ENCODE measurements at places on chromosomes 7 and 10. TPM values are rescaled to one million over a fixed set of nuclear protein-coding genes. Genes with fewer than 3 reads are reported as not detected.

DNA sequence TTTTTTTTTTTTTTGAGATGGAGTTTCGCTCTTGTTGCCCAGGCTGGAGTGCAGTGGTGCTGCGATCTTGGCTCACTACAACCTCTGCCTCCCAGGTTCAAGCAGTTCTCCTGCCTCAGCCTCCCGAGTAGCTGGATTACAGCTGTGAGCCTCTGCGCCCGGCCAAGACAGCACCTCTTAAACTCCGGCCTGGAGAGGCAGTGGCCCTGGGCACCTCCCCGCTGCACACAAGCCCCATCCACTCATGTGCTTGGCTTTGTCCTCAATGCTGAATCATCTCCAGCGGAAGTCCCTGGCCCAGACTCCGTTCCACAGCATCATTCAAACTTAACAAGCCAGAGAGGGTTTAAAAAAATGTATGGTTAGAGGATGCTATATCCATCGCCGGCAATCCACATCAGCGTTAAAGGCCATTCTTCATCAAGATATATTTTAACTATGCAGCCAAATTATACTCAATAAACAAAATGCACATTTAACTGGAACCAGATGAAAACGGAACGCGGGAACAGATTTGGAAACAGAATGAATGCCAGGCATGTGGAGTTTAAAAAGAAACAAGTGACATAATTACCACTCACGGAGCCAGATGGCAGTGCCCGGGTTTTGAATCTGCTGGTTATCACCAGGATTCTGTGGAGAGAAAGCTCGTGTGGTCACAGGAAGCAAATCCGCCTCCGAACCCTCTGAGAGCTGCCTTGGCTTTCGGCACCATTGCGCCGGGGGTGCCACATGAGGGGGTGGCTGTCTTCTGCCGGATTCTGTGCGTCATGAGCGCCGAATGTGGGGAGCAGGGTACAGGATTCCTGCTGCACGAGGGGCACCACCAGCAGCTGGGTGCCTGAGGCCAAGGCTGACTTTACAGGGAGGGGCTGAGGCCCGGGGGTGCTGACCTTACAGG, 45.6 kb upstream of the CFAP46 start:
- peaks cover 9% of the 10 kb centered on the region for H3K4me1 ChIP-seq
- no peak for DNase-seq
- no peaks in the 10 kb centered on the region for H3K36me3 ChIP-seq

DNA sequence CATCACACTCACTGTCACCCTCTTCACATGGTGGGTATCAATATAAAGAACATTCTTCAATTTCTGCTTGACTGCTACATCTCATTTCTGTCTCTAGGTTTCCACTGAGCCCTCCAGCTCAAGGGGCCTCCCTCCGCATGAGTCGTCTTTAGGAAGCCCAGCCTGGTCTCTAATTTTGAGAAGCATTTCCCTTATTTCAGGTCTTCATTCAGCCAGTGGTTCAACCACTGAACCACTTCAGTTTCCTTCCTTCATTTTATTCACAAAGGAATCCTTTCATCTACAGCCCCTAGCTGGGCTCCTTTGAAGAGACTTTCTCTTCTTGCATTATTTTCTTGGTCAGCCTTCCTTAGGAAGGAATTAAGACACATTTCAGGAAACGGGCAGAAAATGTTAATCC, 257.4 kb downstream of the KCNMA1 start:
- H3K4me3 ChIP-seq: no peak overlapping the region
- no peaks in the 10 kb centered on the region for H3K36me3 ChIP-seq
- H3K27me3 ChIP-seq: no peaks in the 10 kb centered on the region
- H3K4me1 ChIP-seq: no peaks in the 10 kb centered on the region

DNA sequence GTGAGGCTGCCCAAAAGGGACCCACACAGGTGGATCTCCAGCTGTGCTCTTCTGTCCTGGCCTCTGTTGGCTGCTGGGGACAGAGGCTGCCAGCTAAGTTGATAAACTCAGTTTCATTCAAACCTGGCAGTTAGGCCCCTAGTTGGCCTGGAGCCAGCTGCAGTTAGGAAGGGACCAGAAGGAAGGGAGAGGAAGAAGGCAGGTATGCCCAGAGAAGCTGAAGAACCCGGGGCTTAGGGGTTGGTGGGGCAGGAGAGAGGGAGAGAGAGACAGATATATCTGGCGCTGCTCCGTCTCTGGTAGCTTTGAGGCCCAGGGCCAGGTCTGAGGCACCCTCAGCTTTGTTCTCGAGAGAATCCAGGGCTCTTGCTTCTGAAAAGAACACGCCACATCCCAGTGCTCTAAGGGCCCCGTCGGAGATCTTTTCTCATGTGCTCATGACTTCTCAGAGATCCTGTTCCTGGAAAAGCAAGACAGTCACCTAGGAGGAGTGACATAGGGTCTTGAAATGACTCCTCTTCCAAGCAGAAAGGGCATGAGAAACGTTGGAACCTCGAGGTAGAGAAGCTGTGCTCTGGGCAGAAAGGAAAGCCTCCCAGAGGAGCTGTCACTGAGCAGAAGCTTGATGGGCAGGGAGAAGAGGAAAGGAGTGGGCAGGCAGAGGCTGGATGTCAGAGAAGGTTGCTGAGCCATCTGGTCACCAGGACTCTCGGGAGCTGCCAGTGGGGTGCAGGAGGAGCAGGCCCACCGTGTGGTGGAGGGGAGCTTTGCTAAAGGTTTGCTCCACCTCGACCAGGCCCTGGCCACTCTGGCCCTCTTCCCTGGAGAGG, 153.6 kb downstream of the ARHGAP21 start:
- H3K4me3 ChIP-seq: no peak overlapping the region
- H3K4me1 ChIP-seq: no peaks in the 10 kb centered on the region
- no peaks in the 10 kb centered on the region for H3K36me3 ChIP-seq
- no peak for DNase-seq

DNA sequence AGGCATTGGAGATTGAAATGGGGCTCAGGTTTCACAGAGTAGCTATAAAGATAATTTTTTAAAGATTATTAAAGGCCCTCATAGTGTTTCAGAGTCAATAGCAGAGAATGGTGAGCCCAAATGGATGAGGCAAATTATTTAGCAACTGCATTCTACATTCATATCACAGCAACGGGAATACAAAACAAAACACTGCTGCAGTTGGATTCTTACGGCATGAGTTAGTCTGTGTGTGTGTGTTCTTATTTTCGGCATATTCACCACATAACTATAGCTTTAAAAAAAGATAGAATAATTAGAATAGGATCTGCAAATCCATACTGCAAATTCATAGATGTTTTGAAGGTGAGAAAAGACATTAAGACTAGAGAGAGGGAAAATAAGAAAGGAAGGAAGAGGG, 66.0 kb downstream of the SUGCT start:
- no peaks in the 10 kb centered on the region for H3K4me1 ChIP-seq
- H3K4me3 ChIP-seq: no peak overlapping the region
- no peak for DNase-seq

DNA sequence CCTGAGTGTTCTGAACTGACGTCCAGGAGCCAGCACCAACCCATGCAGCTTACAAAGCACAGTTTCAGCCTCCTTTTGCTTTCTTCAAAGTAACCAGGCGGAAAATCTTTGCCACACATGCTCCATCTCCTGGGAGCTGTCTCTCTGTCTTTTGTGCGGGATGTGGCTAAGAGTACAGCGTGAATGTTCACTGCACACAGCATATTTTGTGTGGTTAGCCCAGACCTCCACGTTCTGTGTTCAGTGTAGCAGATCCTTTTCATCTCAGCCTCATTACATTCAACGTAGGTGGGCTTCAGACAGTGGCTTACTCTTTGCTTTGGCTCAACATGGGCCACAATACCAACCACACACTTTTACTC, 200.8 kb downstream of the TNS3 start:
- DNase-seq: no peak
- H3K4me1 ChIP-seq: peaks cover 17% of the 10 kb centered on the region
- H3K27me3 ChIP-seq: no peaks in the 10 kb centered on the region

DNA sequence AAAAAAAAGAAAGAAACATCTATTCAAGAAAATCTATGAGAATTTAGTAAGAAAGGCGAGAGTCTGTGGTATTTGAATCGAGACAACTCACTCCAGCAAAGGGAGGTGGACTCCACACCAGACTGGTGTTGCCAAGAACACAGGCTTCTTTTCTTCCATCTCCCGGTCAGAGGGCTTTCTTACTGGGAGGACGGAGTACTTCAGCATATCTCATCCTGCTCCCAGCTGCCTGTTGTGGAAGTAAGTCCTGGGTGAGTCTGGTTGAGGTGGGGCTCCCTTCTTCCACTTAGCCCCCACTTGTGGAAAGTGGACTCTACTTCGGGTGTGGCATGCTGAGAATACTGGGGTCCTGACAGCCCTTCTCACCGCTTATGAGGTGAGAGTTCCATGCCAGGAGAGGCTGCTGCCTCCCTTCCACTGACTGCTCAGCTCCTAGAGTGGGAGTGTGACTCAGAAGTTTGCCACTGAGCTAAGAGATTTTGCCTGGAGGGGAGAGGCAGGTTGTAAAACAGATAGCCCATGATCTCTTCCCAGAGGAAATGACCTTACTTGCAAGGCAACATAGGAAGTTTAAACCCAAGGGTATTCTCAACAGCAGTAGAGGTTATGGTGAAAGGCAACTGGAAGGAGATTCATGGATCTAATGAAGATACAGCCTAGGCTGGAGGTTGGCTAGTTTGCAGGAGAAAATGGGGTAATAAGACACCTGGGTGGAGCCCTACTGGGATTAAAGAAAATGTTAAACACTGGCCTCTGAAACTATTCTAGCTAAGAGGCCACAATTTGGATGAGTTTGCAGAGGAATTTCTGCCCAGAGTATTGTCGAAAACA, 3.5 kb upstream of the NACAD start:
- DNase-seq: no peak
- no peak overlapping the region for H3K27ac ChIP-seq
- H3K36me3 ChIP-seq: no peaks in the 10 kb centered on the region
- H3K4me3 ChIP-seq: no peak overlapping the region
- no peaks in the 10 kb centered on the region for H3K27me3 ChIP-seq

GRCh38 chr10:126972635-126973414, 67.6 kb downstream of the DOCK1 start:
- 0 out of 2 replicates have a peak, but pooled peaks cover 6% of the 10 kb centered on the region for H3K36me3 ChIP-seq
- no peaks in the 10 kb centered on the region for H3K4me1 ChIP-seq
- no peaks in the 10 kb centered on the region for H3K27me3 ChIP-seq

DNA sequence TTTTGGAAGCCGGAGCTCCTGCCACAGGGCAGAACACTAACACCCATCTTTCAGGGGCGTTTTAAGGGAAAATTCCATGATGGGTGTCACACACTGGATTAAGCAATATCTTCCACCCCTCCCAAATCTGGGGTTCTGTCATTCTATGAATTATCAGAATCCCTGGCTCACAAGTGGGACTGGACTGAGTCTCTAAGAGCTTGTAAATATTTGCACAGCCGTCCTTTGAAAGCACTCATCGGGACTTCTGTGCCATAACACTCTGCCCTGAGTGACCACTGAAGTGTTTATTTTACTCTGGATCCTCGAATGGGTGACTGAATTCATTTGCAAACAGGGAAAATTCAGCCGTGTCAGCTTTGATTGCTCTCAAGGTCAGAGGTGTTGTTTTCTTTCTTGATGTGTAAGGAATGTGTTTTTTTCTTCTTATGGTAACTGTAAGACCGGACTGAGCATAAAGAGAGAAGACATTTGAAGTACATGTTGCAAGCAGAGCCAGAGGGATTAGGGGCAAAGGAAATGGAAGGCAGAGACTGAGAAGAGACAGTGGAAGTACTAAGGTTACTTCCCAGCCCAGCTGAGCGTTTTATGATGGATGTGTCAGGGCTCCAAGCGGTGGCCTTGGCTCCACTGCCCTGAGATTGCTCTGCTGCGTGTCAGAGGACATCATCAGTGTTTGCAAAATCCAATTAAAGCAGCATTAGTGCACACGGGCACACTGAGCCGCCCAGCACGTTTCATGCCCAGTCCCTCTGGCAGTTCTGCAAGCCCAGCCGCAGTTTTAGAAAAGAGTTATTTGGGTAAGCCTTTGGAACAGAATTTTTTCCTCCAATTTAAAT, 17.7 kb upstream of the GTPBP4 start:
- no peaks in the 10 kb centered on the region for H3K27me3 ChIP-seq
- no peak overlapping the region for H3K27ac ChIP-seq
- no peaks in the 10 kb centered on the region for H3K4me1 ChIP-seq
- H3K4me3 ChIP-seq: no peak overlapping the region
- no peaks in the 10 kb centered on the region for H3K36me3 ChIP-seq
- DNase-seq: no peak

The AOAH gene
- 0.08 TPM for polyA plus RNA-seq

The UNCX gene
- 0.03 TPM for polyA plus RNA-seq

The EBLN1 gene
- polyA plus RNA-seq: not detected

The GJD4 gene
- polyA plus RNA-seq: not detected

The AP3M1 gene
- 23.9 TPM for polyA plus RNA-seq

The TBX20 gene
- polyA plus RNA-seq: 0.08 TPM

Measured in H1 (cell line).